ENCODE measurements at places on chromosomes 4 and X.

GRCh38 chrX:16130707-16131106, 7.3 kb downstream of the GRPR start:
- DNase-seq = no peak

GRCh38 chr4:147311956-147312355, 168.9 kb upstream of the EDNRA start:
- no peak for DNase-seq

- DNase-seq = no peak
Observed at GRCh38 chr4:165927815-165928214, 54.8 kb downstream of the TLL1 start.

DNA sequence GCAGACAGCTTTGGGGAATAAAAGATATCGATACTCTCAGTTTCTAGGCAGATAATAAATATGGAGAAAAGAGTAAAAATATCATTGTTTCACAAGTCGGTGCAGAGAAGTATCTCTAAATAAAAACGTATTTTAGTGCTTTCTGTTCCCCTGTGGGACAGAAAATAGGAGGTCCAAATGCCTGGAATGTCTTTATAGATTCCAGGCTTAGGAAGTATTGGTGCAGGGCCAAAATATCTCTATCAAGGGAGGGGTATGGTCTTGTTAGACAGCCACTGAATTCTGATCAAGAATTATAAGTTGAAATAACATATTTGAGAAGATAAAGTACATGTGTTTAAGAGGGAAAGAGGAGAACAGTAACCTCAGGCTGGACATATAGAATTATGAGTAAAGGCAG, 596.4 kb downstream of the PCDH18 start:
- DNase-seq = no peak

DNA sequence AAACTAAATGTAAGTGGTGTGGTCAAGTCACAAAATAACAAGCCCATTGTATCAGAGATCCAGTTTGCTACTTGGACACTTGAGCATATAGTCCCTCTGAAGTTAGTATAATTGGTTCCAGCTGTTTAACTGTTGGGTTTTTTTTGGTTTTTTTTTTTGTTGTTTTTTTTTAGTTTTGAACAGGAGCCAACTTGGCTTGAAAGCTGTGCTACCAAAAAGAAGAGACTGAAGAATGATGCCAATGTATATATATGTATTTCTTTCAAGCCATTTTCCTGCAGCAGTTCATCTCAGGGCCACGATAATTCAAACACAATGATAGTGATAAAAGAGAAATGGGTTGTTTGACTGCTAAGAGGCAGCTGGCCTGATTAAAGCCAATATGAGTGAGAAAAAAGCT, 138.3 kb downstream of the PCDH18 start:
- no peak for DNase-seq

- DNase-seq = no peak
Observed at GRCh38 chrX:95629737-95630136, 1054.9 kb upstream of the DIAPH2 start.

- DNase-seq = no peak
Observed at GRCh38 chrX:40192196-40192595, 94.4 kb upstream of the BCOR start.

DNA sequence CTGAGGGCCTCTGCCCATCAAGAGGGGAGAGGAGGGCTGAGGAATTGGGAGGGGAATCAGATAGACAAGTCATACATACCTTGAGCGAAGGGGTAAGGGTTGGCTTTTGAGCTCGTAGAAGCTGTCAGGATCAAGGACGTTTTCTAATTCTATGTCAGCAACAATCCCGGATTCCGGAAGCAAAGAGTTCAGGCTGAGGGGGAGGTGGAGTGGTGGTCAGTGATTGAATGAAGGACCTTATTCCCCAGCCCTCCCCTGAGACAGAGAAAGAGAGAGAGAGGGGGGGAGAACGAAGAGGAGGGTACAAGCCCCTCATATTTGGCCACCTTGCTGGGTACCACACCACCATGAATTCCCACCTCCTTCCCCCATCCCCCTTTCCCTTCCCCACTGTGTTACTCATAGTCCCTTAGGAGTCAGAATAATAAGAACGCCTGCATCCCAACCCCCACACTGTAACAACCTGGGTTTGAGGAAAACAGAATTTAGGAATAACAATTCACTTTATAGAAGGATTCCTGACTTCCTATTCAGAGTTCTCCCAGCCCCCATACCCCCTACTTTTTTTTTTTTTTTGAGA, 2.7 kb downstream of the TFE3 start:
- DNase-seq = no peak

GRCh38 chr4:82287720-82288119, 86.1 kb downstream of the HNRNPD start:
- no peak for DNase-seq

DNA sequence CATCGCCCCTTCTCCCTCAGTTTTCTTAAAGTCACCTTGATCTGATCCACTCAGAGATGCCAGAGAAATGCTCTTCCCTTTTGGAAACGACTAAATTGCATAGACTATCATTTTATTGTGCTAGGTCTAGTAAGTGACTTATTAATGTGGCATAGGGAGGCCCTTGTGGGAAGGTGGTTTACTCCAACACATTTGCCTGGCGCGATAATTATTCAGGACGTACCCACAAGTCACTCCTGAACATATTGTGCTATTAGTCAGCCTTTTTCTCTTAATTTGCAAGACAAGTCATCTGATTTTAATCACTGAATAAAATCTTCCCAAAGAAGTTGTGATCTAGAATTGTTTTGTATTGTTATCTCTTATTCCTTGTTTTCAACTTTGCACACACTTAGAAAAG, 7.6 kb downstream of the ENPEP start:
- no peak for DNase-seq

- no peak for DNase-seq
Observed at GRCh38 chr4:7375427-7375826, 59.3 kb downstream of the PSAPL1 start.

- DNase-seq = no peak
Observed at GRCh38 chrX:38060331-38060878, 54.1 kb downstream of the SYTL5 start.

DNA sequence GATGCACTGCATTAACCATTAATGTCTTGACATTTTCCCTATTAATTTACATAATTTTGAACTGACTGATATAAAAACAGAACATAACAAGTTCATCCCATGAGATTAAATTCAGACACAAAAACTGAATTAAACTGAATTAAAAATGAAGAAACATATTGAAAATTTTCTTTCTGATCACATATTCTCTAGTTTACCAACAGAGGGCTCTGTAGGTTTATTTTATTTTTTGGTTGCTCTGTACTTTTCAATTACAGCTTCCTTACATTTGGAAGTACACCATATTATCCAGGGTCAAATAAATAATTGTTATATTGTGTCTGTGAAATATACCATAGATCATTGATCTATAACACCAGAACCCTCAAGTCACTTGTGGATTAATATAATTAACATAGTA, 27.3 kb upstream of the CT83 start:
- DNase-seq = no peak

GRCh38 chr4:33160126-33160525, 2440.0 kb downstream of the PCDH7 start:
- DNase-seq = no peak

DNA sequence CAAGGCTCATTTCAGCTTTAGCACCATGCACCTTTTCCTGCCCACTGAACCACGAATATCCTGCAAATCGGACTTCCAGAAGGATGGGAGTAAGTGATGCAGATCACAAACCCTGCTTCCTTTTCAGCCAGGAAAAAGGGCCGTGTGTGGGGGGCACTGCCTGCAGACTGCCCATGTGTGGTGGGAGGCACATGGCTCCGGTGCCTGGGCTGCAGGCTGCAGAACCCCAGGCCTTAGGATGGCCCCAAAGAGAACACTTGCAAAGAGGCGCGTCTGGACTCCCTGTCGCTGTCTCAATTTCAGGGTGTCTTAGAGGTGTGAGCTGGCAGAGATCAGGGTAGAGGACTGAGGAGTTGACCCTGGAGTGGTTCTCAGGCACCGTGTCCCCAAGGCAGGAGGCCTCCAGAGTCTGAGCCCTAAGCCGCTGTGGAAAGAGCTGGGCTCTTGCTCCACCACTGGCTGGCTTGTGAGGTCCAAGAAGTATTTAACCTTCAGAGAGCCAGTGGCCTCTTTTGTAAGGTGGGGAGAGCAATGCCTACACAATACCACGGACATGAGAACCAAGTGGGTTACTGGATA, 97.0 kb downstream of the ENPP6 start:
- no peak for DNase-seq

DNA sequence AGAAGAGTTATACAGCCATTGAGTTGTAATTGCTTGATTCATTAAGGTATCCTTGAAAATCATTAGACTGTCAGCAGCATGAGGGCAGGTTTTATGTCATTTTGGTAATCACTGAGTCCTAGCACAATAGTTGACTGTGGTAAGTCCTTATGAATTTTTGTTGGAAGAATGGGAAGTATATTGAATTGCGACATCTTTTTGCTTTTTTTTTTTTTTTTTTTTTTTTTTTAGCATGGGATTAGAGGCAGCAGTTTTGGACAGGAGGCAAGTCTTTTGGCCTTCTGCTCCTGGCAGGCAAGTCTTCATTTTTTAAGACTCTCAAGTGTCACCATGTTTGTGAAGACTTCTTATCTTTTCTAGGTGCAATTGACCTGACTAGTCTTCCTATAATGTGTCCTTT, 29.7 kb downstream of the PRRG1 start:
- no peak for DNase-seq

DNA sequence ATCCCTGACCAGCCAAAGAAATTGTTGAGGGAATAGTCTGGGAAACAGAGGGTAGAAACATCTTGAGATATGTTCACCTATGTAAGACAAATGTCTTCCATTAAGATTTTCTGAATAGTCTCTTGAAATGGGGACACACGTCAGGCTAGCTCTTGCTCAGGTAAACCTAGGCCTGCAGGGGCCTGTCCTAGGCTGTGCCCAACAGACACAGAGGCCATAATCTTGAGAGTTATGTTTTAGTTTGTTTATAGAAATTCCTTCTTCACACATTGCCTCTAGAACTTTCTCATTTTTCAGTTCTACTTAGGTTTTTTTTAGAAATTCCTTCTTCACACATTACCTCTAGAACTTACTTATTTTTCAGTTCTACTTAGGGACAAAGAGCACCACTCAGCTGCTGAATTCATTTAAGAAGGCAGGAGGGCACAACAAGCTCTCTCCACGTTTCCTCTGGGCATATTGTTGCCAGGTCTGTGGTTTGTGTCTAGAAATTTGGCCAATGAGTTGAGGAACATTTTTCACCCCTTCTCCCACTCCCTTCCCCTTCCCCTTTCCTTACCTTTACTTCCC, 94.9 kb downstream of the ARHGAP24 start:
- no peak for DNase-seq

DNA sequence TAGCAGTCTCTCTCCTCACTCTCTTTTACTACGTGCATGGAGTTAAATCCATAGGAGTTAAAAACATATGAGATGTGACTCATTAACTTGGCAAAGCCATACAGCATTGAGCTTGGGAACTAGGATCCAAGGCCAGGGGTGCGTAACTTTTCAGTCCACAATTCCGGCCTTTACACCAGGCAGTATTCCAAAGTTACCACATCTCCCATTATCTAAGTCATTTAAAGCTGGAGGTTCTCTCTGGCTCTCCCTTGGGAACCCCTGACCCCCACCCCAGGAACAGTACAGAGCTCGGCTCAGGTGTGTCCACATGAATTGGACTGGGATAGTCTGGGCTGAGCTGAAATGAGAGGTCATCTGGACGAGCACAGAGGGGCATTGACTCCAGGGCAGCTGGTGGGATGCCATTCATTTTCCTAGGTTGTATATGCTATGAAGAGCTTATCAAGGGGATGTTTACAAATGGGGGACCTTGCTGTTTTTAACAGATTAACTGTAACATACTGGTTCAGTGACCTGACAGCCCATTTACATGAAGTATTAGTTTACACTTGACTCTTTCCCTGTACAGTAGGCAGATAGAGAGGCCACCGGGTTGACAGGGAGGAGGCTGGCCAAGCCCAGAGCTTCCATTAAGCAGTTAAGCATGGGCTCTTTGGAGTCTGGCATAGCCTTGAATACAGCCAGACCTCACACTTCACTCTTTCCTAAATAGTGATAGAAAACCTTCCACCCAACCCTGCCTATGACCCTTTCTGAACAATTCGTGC, 128.8 kb downstream of the RAB28 start:
- no peak for DNase-seq

DNA sequence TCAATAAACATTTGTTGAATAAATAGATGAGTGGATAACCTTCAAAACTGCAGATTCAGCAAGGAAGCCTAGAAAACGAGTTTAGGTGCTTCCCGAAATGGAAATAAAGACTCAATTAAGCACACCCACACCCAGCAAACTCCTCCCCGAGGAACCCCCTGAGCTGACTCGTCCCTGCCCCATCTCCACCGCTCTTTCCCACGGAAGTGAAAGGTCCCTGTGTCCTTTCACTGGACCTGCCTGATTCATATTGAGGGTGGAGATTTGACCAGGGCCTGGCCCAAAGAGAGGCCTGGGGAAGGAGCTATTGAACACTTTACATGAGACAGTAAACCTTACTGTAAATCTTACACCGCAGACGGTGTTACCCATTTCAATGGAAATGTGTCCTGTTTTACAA, 129.1 kb downstream of the CPZ start:
- DNase-seq = no peak

DNA sequence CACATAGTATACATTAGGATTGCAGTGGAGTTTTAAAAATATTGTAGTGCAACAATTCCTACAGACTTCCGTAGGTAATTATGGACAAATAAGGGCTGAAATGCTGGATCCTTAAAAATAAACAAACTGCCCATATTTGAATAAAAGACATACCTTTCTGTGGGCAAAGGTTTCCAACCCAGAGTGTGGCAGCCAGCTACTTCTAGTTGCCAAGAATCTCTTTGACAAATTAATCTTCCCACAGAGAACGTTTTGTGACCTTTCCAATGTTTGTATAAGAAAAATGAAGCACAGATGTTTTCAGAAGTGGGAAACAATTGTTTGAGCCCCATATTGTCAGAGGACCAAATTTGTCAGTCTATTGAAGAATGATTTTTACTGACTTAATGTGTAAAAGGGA, 21.1 kb downstream of the GRPR start:
- no peak for DNase-seq

GRCh38 chrX:22406201-22406737, 133.6 kb downstream of the CBLL2 start:
- DNase-seq = no peak

DNA sequence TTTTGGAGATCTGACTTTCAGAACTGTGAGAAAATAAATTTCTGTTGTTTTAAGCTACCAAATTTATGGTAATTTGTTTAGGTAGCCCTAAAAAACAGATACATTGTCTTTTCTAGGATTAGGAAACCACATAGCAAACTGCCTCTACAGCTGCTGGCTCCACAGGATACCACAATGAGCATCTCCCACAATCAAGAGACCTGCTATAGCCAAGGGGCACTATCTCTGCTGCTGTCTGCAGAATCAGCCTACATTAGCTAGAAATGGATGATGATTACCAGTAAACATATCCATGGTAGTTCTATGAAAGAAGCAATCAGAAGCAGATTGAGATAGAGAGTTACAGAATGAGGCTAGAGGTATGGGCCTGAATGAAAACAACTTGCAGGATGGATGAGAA, 244.4 kb upstream of the NDST4 start:
- DNase-seq = no peak

DNA sequence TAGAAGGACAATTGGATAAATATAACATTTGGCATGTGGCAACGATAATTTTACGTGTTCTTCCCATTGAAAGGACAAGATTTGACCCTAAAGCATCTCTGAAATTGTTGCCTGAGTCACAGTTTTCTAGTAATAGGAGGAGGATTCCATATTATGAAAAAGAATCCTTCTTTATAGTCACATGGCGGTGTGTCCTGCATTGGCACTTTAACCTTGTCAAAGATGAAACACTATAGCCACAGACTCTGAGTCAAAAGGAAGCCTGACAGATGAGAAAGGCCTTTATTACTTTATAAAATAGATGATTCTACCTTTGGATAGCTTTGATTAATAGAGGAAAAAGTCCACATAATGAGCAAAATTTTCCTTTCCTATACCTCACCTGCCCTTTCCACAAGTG, 11.5 kb downstream of the LNX1 start:
- DNase-seq = no peak

Data from amygdala (tissue), 56 donors.